ENCODE measurements at places on chromosomes 2 and 18.

DNA sequence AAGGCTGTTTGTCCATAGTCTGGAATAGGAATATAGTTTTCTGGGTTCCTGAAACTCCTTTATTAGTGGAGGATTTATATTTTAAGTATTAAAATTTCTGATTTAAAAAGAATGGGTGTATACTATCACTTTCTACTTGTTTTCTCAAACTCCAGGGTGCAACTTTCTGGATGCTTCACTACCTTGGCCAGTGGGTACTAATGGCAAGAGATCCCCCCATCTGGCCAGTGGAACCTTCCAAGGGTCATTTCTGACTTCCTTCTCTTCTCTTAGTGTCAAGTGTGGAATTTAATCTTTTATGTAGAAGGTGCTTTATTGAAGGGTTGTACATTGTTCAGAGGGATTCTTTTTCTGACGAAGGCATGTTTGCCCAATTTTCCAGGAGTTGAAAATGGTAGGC is 86.4 kb upstream of the LPIN2 start:
- DNase-seq = no peak

- DNase-seq = no peak
These were observed 219.2 kb downstream of the MTX2 start for GRCh38 chr2:176488431-176488830.

- no peak for DNase-seq
These were observed 2.0 kb downstream of the VAMP8 start for GRCh38 chr2:85579266-85579935.

GRCh38 chr18:76619261-76619620 is 124.2 kb upstream of the ZNF516 start:
- no peak for DNase-seq

- DNase-seq = no peak
These were observed 4.0 kb upstream of the MREG start for GRCh38 chr2:216017365-216017764.

GRCh38 chr2:140916410-140916809 is 1214.4 kb downstream of the LRP1B start:
- no peak for DNase-seq

GRCh38 chr2:176514805-176515500 is 245.7 kb downstream of the MTX2 start:
- DNase-seq = no peak

DNA sequence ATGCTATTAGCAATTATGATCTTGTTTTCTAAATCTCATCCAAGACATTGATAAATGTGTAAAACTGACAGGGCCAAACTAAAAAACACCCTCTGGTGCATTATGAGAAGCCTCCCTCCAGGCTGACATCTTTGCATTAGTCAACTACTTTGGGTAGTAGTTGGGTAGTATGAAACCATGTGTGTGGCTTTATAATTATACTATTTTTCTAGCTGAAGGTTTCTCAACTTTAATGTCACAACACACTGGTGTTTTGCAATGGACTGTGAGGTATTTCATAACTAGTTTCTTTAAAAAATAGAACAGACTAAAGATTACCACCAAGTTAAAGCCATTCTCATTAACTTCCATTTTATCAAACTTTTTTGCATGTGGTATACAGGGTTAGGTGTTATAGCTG is 73.1 kb upstream of the RBMS1 start:
- DNase-seq = peak; percentile 31

GRCh38 chr18:13583576-13584550 is 142.5 kb downstream of the FAM210A start:
- DNase-seq = no peak

DNA sequence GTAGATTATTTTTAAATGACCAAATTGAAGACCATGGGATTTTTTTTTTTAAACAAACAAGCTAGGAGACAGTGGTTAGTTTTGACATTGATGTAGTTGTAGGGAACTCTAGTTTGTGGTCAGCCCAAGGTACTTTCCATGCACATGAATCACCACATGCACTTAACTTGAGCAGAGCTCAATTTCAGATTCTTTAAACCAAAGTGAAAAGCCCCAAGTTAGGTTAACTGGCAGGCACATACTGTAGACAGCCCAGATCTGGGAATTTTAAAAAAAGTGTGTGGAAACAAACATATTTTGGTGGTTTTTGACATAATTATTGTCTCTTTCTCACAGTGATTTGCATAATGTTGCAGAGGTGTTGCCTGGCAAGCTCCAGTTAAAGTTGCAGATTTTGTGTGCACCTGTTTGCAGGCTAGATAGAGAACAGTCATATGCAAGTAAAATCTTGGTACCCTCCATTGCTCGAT is 88.4 kb downstream of the BCL2L11 start:
- DNase-seq = no peak

GRCh38 chr2:13114391-13114790 is 397.7 kb downstream of the TRIB2 start:
- DNase-seq = no peak

- no peak for DNase-seq
These were observed 19.2 kb downstream of the ATOH8 start for GRCh38 chr2:85772841-85773491.

GRCh38 chr2:12270876-12271588 is 445.7 kb upstream of the TRIB2 start:
- no peak for DNase-seq

DNA sequence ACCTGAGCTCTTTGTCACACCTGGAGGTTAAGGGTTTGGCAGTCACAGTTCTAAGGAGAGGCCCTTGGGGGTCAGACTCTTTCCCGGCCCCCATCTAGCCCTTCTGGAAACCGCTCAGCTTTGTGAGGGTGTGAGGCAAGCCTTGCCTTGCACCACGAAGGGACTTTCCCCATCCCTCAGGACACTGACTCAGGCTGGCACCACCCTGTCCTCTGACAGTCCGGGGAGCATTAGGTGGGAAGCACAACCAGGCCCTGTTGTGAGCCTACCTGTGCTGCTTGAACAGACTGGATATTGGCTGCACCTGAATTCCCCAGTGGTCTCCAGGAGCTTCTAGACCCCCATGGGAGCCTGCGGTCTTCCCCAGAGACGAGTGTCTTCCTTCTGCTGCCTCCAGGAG is 47.0 kb upstream of the GBX2 start:
- DNase-seq = no peak

DNA sequence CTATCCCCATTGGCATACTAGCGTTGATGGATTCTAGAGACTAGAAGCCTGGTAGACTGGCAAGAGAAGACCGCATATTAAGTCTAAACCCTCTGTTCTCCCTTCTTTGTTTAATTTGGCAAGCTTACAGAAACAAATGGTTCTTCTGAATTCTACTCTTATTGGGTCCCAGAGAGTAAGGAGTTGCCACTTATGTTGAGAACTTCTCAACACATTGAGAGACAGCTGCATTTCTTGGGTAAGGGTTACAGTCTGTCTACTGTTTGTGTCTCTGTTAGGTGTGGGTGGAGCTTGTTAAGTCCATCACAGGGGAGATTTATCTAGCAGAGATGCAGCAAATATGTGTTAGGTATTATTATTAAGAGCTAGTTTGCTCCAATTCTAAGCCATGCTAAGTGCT is 435.8 kb upstream of the MEIS1 start:
- DNase-seq = no peak

GRCh38 chr2:88711897-88712296 is 20.4 kb downstream of the RPIA start:
- no peak for DNase-seq

GRCh38 chr2:56515399-56515798 is 331.6 kb downstream of the CCDC85A start:
- DNase-seq = no peak

DNA sequence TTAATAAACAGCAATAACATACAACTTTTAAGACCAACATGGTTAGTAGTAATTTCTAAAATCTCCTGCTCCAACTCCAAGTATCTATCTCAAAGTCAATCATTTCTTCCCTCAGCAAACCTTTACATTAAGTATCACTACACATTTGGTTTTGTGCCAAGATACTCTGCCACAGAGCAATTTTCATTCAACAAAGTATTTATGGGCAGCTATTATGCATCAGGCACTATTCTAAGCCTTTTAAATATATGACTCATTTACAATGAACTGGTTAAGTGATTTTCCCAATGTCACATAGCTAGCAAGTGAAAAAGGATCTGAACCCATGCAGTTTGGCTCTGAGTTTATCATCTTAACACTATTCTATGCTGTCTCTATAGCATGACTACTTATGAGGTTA is 264.3 kb downstream of the NOL4 start:
- no peak for DNase-seq

DNA sequence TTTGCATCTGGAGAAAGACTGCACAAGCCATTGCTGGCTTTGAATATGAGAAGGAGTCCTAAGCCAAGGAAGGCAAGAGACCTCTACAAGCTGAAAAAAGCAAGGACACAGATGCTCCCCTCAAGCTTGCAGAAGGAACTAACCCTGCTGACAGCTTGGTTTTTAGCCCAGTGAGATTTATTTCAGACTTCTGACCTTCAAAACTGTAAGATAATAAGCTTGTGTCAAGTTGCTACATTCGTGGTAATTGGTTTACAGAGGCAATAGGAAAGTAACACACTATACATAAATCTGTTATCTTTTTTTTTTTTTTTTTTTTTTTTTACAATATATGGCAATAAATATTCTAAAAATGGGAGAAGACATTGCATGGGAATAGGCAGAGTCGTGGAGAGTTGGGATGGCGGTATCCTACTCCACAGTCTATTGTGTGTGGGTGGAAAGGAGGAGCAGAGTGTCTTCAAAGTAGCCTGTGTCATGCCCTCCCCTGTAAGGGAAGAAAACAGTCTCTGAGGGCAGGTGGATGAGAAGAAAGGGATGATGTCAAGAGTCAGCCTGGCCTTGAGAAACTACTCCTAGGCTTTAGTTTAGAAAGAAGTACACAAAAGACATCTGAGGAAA is 196.9 kb downstream of the THSD7B start:
- no peak for DNase-seq

GRCh38 chr18:60082790-60083189 is 183.0 kb downstream of the PMAIP1 start:
- DNase-seq = no peak

- DNase-seq = no peak
These were observed 183.1 kb downstream of the C1D start for GRCh38 chr2:67879586-67880290.

DNA sequence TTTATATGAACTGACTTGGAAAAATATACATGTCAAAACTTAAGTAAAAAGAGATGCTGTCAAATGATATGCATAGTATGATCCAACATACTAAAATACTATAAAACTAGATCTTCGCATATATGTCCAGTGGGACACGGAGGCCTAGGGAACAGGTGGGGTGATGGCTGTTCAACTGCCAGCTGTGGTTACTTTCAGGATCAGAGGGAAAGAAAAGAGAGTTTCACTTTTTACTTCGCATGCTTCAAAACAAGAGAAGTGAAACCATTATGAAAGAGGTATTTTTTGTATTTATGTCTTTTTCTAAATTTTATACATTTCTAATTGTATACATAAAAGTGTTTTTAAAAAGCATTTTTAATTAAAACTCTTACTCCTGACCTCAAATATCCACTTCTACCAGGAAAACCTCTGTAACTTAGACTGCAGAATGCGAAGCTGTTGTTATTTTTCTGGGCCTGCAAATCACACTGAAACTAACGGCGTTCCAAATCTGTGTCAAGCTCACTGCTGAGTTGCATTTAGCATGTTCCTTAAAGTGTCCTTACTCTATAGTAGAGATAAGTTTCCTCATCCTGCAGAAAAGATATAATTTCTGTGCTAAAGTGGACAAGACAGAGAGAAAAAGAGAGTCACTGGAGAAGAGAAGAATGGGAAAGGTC is 97.8 kb upstream of the SLC35G4 start:
- no peak for DNase-seq

DNA sequence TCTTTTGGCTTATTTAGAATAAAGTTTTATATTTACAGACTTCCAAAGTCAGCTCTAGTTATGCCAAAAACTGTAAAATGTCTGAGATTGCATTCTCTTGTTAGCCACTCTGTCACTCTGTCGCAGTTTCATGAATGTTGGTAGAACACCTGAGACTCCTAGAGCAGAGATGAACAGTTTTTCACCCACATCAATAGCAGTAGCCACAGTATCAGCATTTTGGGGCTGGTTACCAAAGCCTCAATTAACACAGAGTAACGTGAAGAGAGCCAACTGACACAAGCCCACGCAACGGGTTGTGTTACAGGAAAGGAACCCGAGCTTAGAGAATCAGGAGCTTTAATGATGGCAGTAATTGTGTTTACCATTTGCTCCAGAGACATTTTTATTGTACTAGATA is 443.0 kb upstream of the SLC39A10 start:
- DNase-seq = no peak

GRCh38 chr2:8414946-8415879 is 266.6 kb upstream of the ID2 start:
- DNase-seq = no peak

GRCh38 chr2:239588451-239589269 is 187.8 kb upstream of the HDAC4 start:
- no peak for DNase-seq

- no peak for DNase-seq
These were observed 47.4 kb upstream of the CDCA7 start for GRCh38 chr2:173307293-173307692.

DNA sequence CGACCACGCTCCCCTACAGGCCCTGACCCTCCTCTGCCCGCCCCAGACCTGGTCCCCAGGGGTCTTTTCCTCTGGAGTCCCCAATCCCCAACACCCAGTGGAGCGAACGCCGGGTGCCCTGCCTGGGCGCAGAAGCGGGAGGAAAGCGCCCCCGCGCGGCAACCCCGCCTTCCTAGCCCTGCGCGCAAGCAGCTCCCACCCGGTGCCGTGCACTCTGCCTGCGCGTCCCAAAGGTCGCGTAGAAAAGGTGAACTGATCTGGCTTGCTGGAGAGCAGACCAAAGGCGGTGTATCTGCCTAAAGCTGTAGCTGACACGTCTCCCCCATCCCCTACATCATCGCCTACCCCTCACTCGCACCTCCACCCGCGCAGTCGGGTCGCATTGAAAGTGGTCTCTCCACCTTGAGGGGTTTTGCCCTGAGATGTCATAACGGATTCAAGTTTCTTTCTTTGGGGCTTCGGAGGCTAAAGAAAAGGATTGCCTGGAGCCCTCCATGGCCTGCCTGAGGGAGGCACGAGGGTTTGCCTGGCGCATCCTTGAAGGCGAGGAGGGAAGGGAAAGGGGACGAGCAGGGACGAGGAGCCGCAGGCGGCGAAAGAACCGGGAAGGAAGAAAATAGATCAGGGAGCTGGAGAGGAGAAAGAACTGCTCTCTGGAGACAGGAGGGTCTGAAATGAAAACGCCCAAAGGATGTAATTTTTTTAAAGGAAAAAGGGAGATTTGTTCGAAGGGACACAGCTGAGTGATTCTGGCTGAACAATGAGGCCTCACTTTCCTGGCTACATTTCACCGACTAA is 5.8 kb downstream of the GAD1 start:
- no peak for DNase-seq

All from BJ (cell line).